ENCODE measurements at places on chromosomes 2 and 18.

DNA sequence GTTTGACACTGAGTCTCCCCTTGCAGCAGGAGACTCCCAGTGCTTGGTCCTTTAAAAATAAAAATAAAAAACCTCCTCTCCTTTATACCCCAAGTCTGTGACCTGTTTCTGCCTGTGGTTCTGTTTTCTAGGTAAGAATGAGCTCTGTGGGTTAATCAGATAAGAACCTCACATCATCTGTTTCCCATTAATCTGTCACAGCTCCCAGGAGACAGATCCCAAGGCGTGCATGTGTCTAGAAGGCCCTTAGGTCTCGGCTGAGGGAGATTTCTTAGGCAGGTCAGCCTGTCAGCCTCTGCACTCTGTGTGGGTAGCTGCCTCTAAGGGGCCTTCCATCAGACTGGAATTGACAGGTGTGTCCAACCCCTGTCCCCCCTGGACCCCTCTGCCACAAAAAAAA lies 80.7 kb downstream of the FHOD3 start:
- DNase-seq: no peak

DNA sequence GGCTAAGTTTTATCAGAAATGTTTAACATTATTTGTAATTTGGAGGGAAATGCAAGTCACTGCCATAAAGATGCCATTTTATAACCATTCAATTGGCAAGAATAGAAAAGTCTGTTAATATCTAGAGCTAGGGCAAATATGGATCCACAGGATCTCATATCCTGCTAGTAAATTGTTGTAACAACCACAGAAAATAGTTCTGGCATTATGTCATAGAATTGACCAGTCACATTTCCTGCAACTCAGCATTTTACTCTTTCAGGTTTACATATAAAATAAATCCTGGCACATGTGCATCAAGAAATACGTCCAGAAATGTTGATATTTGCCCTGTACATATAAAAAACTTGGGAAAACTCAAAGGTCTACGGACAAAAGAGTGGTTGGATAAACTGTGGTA lies 32.9 kb downstream of the OSBPL6 start:
- DNase-seq: no peak

DNA sequence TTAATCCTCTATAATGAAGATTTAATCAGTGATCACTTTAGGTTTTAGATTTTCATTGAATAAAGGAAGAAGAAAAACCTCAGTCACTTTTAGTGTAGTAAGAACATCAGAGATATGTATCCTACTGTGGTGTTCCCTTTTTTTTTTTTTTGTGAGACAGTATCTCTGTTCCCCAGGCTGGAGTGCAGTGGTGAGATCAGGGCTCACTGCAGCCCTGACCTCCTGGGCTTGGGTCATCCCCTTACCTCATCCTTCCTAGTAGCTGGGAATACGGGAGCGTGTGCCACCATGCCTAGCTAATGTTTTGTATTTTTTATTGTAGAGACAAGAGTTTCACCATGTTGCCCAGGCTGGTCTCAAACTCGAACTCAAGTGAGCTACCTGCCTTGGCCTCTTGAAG lies 5.1 kb downstream of the SLC39A10 start:
- DNase-seq: no peak

- DNase-seq: no peak
These were observed 119.9 kb downstream of the THADA start for GRCh38 chr2:43475922-43476321.

- DNase-seq: no peak
These were observed 211.3 kb downstream of the CYP26B1 start for GRCh38 chr2:71936076-71937030.

DNA sequence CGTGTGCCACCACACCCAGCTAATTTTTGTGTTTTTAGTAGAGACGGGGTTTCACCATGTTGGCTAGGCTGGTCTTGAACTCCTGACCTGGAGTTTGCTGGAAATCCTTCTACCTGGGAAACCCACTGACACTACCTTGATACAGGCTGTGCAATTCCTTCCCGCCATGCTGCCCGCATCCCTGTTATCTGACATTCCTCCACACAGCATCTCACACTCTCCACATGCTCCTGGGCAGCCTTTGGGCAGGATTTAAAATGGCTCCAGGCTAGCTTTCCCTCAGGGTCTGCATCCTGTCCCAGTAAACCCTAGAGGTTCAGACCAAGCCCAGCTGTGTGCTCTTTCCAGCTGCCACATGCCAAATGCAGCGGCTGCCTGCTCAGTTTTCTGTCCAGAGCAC lies 319.5 kb upstream of the CXCR4 start:
- DNase-seq: no peak

- no peak for DNase-seq
These were observed 135.1 kb upstream of the CTDP1 start for GRCh38 chr18:79544386-79544963.
